ENCODE measurements at places on chromosomes 12 and 14.

DNA sequence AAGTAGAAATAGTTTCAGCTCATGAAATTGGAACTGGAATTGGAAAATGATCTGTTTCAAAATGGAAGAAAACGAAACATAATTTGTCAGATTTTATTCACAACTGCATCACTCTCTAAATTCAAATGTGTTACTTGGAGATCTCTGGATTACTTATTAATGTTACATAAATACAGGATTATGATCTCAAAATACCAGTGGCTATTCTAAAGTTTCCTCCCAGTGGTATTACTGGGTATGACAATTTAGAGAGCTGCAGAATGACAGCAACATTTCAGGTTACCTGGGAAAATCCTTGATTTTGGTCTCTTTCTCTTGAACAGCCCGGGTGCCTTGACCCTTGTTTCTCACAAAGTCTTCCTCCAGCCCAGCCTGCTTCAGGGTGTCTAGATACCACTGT lies 14.2 kb downstream of the FAM161B start:
- no peak for DNase-seq

DNA sequence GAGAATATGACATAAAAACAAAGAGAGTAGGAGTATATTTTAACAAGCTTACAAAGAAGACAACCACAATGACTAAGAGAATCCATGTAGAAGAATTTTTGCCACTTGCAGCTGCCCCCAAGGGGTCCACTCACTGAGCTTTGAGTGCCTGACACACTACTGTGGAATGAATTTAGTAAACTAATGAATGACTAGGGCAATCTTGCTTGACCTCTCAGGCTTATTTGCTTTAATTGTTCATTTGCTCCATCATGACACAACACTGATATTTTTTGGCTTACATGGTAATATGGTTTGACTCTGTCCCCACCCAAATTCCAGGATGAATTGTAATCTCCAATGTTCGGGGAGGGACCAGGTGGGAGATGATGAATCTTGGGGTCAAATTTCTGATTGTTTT lies 249.1 kb upstream of the FAR2 start:
- DNase-seq, result no peak

- DNase-seq, result no peak
Measured at GRCh38 chr12:85244561-85244960, 35.5 kb upstream of the ALX1 start.

- DNase-seq, result no peak
Measured at GRCh38 chr14:51999084-51999483, 9.7 kb downstream of the RTRAF start.

DNA sequence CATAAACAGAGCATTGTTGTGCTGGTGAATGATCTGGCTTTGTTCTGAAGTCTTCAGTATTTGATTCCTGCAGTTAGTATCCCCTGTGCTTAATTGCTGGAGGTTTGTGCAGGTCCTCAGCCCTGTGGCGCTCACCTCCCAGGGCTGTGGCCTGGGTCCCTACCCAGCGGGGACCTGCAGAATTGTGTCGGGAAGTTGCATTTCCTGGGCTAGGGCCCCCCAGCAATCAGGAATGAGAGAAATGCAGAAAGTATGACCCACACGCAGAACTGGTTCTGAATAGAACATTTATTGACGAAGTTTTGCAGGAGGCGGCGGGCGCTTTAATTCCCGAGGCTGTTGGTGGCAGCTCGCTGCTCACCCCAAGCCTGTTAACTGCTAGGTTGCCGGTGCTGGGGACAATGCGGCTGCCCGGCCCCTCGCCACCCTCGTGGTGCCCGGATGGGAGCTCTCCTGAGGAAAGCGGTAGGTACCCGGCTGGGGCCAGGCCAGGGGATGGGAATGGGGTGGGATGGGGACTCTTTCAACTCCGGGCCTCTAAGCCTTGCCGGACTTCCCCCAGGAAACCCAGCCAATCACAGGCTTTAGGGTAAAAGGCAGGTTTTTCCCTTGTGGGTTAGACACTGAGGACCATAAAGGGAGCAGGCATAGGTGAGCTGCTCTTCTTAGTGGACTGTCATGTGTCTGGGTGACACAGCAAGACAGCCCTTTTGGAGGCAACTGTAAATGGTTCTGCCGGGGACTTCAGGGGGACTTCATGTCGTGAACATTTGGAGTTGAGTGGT lies 11.6 kb downstream of the PLEKHG3 start:
- no peak for DNase-seq

DNA sequence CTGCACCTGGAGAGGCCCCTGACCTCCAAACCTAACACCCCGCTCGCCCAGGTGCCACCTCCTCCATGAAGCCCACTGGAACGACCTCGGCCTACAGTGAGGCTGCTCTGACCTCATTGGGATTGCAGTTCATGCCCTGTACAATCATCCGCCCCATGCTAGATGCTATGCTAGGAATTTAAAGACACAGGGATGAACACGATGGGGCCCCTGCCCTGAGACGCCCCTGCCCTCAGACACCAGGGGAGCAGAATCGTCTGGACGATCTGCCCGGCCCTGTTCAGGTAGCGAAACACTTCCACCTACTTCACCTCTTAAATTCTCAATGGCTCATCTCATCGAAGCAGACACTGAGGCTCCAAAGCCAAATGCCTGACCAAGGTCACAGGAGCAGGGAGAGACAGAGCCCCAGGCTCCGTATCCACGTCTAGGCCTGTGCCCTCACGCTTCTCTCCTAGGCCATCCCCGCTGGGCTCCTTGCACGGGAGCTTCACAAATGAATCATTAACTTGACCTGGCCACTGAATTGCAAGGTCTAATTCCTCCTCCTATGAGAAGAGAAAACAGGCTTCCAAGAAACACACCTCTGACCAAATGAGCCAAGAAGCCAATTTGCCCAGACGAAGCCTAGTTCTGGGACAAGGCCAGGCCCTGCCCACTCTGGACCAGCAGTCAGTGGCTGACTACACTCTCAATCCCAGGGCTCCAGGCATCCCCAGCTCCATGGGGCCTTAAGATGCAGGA lies 35.2 kb downstream of the SCARB1 start:
- DNase-seq, result no peak

GRCh38 chr14:78673845-78674244 lies 503.7 kb downstream of the NRXN3 start:
- DNase-seq, result no peak

- no peak for DNase-seq
Measured at GRCh38 chr12:46259071-46259470, 9.8 kb downstream of the SLC38A1 start.

GRCh38 chr14:95058491-95058890 lies 98.8 kb downstream of the DICER1 start:
- no peak for DNase-seq

- DNase-seq, result no peak
Measured at GRCh38 chr12:131714759-131715158, 3.9 kb downstream of the SFSWAP start.

DNA sequence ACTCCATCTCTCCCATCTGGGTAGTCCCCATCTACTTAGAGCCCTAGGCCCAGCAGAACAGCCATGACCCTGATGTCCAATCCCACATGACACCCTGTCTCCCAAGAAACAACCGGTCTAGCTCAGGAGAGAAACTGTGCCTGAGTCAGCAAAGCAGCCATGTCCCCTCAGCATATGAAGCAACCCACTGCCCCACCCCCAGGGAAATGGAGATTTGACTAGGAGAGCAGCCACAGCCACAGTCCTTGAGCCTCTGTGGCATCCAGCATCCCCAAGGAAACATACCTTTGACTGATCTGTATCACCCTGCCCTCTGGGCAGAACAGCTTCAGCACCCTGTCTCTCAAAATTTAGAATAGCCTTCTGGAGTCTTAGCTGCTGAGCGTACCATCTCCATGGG lies 641.9 kb upstream of the FBXO33 start:
- DNase-seq, result no peak

- no peak for DNase-seq
Measured at GRCh38 chr14:32706721-32707519, 231.8 kb upstream of the NPAS3 start.

DNA sequence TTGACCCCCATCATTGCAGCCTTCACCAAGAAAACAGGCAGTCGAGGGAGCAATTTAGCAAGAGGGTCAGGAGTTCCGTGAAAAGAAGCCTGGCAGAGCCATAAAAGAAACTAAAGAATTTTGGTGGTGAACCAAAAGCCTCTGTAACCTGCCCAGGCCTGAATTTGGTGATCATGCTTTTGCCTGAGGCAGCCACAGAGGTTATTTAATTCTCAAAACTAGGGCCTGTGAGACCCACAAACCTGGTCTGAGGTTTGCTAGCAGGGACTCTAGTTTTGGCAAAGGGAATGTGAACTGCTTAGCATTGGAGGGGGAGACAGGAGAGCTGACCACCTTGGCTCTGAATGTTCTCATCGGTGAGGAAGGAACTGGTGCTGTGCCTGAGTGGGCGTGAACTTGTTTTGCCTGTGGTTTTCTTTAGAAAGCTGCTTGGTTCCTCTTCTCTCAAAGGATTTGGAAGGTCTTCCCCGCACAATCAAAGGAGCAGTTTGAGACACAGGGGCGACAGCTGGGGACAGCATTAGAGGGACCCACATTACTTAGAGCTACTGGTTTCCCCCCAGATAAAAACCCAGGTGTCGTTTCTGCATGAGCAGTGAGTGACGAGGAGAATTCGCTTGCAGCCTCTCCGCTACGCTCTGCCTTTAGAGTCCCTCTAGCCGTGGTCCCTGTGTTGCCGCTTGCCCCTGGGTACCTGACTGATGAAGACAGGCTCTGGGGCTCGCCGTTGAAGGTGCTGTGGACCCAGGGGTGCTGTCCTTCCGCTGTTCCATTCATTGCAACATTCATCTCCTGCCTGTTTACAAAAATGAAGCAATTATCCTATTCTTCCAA lies 12.6 kb upstream of the WNT5B start:
- no peak for DNase-seq

DNA sequence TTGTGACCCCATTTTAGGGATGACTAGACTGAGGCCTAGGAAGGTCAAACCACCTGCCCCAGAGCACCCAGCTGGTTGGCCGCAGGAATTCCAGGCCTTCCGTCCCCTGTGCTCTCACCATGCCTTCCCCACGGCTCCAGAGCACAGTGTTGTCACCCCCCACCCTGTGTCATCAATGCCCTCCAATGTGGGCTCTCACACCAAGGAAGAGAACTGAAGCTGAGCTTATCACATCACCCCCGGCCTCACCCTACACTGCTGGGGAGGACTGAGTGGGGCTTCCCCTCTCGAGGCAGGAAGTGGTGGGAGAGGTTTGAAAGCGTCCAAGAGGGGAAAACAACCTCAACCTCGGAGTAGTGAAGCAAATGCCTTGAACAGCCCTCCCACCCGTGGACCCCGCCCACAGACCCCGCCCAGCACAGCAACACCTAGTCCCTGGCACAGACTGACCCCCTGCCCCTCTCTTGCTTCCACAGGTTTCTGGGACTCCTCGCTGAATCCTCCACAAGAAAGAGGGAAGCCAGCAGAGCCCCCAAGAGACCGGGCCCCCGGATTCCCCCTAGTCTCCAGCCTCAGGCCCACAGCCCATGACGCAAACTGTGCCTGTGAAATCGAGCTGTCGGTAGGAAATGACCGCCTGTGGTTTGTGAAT lies 97.2 kb downstream of the LGMN start:
- no peak for DNase-seq

DNA sequence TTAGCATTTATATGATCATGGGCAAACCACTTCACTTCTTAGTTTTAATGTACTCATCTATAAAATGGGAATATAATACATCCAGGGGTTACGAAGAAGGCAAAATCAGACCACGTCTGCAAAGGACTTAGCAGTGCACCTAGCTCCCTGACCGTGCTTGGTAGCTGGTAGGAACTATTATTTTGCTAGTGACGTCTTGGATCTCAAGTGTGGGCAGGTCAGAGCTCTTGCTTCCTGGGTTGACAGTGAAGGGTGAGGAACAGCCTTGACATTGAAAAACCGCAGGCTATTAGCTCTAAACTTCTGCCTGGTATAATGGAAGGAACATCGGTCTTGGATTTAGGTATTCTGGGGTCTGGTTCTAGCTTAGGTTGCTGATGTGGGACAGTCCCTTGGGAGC lies 89.3 kb upstream of the MED13L start:
- DNase-seq, result no peak

DNA sequence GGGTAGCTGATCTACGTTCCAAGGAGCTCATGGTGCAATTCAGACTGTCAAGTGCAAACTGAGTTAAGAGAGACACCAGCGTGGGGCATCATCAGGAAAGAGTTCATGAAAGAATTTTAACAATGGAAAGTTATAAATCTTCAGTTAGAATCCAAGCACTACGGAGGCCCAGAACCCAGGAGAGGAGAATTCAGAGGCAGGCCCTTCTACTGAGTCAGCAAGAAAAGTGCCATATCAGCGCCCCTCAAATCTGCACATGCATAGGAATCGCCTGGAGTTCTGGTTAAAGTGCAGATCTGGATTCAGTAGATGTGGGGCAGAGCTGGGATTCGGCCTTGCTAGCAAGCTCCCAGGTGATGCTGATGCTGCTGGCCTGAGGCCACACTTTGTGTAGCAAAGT lies 45.9 kb downstream of the CHST11 start:
- no peak for DNase-seq

GRCh38 chr14:59425322-59425935 lies 39.8 kb downstream of the GPR135 start:
- DNase-seq, result no peak

GRCh38 chr14:90299408-90299807 lies 32.3 kb downstream of the NRDE2 start:
- DNase-seq, result no peak

DNA sequence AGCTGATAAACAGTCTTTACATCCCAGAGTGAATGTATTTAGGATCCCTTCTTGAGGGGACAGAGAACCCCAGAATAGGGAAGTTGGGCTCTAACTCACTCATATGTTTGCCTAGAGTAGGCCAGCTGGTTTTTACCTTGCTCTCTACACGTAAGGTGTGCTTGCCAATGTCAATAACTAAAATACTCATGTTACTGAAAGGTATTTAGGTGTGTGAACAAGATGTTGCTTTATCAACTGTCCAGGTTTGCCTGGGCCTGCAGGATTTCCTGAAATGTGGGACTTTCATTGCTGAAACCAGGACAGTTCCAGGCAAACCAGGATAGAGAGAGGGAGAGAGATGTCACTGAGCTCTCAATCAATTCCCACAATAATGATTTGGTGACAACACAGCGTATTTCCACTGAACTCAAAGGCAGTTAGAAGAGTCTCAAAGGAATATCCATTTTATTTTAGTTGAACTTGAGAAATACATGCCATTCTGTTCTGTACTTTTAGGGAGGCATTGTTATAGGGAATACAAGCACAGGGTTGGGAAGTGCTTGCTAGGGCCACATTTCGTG lies 171.7 kb downstream of the NRXN3 start:
- no peak for DNase-seq

DNA sequence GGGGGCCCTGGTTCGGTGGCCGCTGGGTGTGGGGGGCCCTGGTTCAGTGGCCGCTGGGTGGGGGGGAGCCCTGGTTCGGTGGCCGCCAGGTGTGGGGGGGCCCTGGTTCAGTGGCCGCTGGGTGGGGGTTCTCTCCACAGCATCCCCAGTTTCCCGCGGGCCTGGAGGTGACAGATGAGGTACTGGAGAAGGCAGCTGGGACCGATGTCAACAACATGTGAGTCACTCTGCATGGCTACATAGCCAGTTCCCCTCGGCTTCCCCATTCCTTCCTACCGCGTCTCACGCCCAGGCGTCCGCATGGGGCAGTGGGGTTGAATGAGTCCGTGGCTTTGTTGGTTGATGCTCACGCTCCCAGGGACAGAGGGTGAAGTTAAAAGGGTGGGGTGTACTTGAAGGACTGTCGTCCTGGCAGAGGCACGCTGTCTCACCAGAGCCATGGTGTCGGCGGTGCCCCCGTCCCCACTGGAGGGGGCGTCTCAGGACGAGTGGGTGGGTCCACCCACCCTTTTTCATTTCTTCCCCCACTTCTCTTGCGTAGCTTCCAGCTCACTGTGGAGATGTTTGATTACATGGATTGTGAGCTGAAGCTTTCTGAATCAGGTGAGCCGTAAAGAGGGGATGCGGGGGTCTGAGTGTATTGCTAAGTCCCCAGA lies 15.6 kb downstream of the HIP1R start:
- DNase-seq, result no peak

GRCh38 chr14:20428010-20428365 lies 8.0 kb downstream of the KLHL33 start:
- no peak for DNase-seq
